ENCODE measurements at places on chromosomes 5 and 9.

DNA sequence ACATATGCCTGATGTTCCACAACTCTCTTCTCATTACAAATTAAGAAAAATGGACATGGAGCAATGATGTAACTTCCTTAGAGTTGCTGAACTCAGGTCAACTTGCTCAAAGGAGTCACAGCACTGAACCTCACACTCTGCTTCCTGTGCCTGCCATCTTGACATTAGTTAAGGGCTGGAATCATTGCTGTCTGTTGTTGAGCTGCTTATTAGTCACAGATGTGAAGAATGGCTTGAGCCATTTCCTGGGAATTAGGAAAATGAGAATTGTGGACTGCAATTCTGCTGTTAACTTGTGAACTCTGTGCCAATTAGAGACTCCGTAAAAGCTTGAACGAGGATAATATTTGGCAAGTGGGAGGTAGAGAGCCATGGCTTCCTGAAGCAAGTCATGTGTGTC is 212.0 kb downstream of the ADAMTS12 start:
- DNase-seq = no peak

- DNase-seq = no peak
Observed at GRCh38 chr5:54671681-54672080, 154.1 kb downstream of the SNX18 start.

- DNase-seq = no peak
Observed at GRCh38 chr9:104258296-104259011, 164.3 kb downstream of the SMC2 start.

DNA sequence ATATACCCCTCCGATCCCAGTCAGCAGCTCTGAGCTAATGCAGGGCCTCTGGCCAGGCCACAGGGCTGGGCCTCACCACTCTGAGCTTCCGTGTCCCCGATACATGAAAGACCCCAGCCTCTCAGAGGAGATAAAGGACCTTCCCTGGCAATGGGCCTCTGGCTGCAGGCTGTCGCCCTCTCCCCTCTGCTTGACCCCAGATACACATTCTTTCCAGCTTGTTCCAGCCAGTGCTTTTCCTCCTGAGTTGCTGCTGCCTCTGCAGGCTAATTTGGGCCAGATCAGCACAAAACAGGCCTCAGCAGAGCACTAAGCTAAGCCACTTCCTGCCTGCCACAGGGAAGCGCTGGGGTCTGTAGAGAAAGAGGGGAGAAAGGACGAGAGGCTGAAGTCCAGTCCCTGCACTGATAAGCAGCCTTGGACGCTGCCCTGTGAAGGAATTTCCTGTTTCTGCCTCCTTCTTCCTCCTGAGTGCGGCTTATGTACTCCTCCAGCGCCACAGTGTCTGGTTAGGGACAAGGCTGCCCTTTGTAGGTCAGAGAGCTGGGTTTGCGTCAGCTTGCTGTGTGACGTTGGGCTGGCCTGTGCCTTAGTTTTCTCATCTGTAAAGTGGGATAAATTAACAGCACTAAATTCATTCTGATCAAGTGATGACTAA is 73.0 kb upstream of the IL17B start:
- peak; percentile 35 for DNase-seq

GRCh38 chr9:135498381-135499126 is 1.9 kb upstream of the MRPS2 start:
- no peak for DNase-seq

DNA sequence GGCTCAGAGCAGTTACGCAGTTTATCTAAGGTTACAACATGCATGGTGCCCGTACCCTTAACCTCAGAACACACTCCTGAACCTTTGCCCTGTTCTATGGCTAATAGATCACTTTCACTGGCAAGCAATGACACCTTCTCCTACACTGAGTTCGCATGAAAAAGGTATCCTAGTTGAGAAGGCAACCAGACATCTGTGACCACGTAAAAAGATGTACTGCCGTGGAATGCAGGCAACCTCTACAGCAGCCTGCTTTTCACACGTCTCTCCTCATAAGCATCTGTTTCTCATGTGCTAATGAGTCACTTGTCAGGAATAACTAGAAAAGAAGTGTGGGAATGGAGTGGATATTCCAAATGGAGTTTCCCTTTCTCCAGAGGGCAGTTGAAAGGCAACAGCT is 71.4 kb downstream of the FBXO38 start:
- no peak for DNase-seq

DNA sequence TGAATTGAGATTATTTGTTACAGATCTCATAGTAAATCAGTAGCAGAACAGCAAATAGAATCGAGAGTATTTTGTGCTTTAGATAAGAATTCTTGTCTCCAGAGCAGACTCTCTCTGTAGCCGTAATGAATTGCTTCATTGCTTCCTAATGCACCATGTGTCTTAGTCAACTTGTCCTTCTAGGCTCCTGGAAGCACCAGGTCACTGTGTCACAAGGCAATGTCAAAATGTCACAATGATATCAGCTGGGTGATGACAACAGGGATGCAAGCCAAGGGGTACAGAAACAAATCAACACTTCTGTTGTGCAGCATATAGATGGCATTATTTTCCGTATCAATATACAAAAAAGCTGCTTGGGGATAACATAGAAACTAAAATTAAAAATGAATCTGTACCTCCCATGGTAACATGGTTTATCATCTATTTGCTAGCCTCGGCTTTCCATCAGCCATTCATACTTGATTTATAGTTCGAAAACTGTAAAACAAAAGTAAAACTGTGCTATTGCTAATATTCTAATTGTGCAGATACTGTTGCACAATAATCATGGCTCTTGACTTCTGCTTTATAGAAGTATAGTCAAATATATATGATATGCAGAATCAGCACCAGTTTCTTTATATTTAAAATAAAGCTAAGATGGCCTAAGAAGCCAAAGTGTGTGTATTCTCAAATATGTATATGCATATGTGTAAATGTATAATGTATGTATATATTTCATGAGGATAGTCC is 435.9 kb upstream of the TLE4 start:
- peak; percentile 1 for DNase-seq

- DNase-seq = no peak
Observed at GRCh38 chr5:178674334-178674733, 47.5 kb upstream of the CLK4 start.

GRCh38 chr5:93122446-93122845 is 458.6 kb downstream of the NR2F1-AS1 start:
- no peak for DNase-seq

GRCh38 chr5:172660974-172661373 is 19.9 kb downstream of the NEURL1B start:
- DNase-seq = no peak

DNA sequence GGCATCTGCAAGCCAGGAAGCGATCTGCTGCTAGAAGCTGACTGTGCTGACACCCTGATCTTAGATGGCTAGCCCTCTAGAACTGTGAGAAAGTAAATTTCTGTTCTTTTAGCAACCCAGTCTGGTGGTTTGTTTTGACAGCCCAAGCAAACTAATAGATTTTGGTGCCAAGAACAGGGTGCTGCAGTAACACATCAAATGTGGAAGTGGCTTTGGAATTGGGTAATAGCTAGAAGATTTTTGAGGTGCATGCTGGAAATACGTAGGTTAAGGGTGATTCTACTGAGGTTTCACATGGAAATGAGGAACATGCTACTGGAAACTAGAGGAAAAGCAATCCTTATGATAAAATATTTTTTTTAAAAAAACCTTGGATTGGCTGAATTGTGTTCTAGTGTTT is 153.5 kb upstream of the SH3GL2 start:
- DNase-seq = no peak

DNA sequence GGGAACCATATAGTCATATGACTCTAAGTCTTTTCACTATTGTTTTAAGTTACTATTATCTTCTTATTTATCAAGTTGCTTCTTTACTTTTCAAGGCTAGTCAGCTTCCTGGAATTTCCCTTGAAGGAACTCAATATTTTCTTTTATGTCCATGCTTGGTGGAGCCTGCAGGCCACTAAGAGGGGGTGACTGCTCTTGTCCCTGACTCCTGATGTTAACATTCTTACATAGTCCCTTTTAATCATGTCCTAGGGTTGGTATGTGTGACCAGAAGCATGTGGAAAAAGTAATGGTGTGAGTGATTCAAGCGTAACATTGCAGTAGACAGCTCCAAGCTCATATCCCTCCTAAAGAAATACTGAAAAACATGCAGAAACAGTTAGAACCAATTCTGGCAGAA is 1536.2 kb upstream of the CDH9 start:
- DNase-seq = no peak

- no peak for DNase-seq
Observed at GRCh38 chr5:39941416-39941815, 516.6 kb upstream of the DAB2 start.

DNA sequence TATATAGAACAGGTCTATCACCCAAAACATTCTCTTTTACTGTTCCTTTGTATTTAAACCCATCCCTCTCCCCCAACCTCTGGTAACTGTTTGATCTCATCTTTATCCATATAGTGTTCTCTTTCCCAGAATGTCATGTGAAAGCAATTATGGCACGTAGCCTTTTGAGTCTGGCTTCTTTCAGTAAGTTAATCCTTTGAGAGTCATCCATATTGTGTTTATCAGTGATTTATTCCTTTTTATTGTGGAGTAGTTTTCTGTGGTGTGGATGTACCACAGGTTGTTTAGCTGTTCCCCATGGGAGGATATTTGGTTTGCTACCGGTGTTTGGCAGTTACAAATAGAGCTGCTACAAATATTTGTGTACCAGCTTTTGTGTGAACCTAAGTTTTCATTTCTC is 38.0 kb downstream of the HMGXB3 start:
- DNase-seq = no peak

- no peak for DNase-seq
Observed at GRCh38 chr5:179289756-179290385, 55.4 kb downstream of the ADAMTS2 start.

DNA sequence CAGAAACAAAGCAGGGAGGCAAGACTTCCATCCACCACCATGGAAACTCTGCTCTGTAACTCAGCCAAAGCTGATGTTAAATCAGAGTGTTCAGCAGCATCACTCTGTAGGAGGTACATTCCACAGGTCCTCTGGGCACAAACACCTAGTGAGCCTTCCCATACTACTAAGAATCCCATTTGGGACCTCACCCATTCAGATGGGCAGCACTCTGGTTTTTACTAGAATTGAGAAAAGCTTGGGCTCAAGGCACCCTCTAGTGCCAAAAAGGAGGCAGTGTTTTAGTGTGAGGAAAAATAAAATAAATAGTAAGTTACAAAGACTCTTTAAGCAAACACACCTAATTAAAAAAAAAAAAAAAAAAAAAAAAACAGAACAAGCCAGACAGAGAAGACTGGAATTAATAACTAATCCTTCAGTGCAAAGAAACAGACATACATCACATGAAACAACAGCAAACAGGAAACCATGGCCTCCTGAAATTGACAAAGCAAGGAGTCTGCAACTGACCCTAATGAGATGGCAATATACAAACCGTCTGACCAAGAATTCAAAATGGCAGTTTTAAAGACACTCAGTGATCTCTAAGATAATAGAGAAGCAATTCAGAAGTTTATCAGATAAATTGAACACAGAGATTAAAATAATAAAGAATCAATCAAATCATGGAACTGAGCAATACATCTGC is 159.5 kb downstream of the GNA14 start:
- DNase-seq = peak; percentile 50

All from hematopoietic multipotent progenitor cell treated with erythropoietin and hydrocortisone succinate and interleukin-3 and kit ligand, for 6 days (in vitro differentiated cells).